GM12878 (cell line): ENCODE measurements at places on chromosomes 1 and 21.

- no peak for DNase-seq
- no peak overlapping the region for H3K4me3 ChIP-seq
- H3K27ac ChIP-seq, result no peak overlapping the region
- H3K27me3 ChIP-seq, result no peaks in the 10 kb centered on the region
- no peaks in the 10 kb centered on the region for H3K36me3 ChIP-seq
- peaks cover 12% of the 10 kb centered on the region for H3K4me1 ChIP-seq
Observed at GRCh38 chr1:866095-866494, 57.6 kb upstream of the SAMD11 start.

DNA sequence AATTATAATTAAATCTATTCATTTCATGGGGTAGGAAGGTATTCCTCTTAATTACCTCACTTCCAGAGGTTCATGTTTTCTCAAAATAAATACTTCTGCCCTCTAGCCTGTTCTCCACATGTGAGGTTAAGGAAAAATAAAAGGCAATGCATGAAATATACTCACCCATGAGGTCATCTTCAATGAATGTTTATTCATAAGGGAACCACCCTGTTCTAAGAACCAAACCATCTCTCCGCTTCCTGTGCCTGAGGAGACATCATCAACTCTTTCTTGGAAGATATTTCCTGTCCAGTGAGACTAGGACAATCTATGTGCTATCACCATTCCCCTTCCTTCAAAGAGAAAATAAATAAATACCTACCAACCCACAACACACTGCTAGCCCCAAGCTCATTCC, 513.7 kb upstream of the PLXNA2 start:
- H3K27ac ChIP-seq, result no peak overlapping the region
- H3K36me3 ChIP-seq, result no peaks in the 10 kb centered on the region
- DNase-seq, result no peak
- no peaks in the 10 kb centered on the region for H3K4me1 ChIP-seq
- H3K27me3 ChIP-seq, result no peaks in the 10 kb centered on the region

DNA sequence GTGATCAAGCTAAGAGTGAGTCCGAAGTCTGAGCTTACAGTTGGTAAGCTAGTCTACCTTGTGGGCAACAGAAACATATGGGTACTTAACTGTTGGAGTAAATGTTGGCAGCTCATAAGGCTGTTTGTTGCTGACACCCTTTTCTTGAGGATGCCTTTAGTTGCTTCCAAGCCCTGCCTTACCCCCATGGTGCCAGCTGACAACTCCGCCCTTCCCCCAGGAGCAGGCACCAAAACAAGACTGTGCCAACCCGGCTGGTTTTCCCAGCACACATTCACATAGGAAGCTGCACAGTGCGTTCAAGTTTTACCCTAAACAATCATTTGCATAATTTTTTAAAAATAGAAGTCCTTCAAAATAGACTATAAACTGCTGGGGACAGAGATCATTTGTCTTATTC, 150.2 kb upstream of the LMO4 start:
- H3K4me3 ChIP-seq, result no peak overlapping the region
- H3K27ac ChIP-seq, result no peak overlapping the region
- no peaks in the 10 kb centered on the region for H3K4me1 ChIP-seq
- H3K27me3 ChIP-seq, result peaks cover 2% of the 10 kb centered on the region; the same call in 1 of the 2 replicates
- DNase-seq, result no peak

DNA sequence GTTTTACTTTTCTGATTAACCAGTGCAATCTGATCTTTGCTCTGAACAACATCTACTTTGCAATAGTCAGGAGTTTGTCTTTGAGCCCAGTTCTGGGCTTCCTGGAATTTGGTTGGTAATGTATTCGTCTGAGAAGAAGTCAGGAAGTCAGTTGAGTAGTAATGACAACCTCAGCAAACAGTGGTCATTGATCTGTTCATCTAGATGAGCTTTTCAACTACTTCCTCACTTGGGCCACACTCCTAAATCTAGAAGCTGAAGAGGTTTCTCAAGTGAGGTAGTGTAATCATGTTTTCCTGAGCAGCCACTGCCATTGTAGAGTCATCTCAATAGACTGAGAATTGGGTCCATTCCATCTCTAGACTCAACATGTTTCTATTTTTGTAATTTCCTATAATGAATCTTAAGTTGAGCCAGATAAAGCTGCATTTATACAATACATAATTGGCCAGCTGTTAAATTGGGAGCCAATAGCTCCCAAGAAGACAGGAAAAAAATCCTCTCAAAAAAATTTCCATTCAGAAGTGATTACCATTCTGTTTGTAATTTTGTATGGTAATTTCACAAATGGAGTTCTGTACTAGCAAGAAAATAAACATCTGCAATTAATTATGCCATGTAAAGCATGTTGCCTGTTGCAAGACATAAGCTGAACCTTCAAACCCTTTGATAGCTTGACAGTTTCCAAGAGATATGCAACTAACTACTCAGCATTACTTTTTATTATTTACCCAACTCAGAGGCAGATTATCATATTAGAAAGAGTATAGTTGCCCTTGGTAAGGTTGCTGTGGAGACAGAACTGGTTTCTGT, 49.6 kb downstream of the WDR64 start:
- H3K27me3 ChIP-seq, result no peaks in the 10 kb centered on the region
- H3K4me1 ChIP-seq, result no peaks in the 10 kb centered on the region
- H3K4me3 ChIP-seq, result no peak overlapping the region
- H3K36me3 ChIP-seq, result no peaks in the 10 kb centered on the region
- H3K27ac ChIP-seq, result no peak overlapping the region

DNA sequence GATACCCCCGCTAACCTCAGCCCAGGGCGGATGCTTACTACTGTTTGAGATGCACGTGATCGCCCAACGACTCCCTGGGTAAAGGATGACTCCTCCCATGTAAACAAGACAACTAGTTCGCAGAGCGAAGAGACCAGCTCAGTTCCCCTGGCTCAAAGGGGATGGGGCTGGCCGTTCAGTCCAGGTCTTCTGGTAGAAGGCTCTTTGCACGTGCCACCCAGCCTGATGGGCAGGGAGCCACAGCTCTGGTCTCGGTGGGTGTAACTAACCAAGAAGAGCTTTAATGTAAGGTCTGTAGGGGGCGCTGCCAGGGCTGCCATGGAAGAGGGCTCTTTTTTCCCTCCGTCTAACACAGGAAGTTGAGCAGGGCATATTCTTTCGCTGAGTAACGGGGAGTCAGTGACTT, 49.4 kb upstream of the PARP1 start:
- H3K4me3 ChIP-seq, result no peak overlapping the region
- H3K4me1 ChIP-seq, result no peaks in the 10 kb centered on the region
- no peak overlapping the region for H3K27ac ChIP-seq
- H3K36me3 ChIP-seq, result no peaks in the 10 kb centered on the region
- no peak for DNase-seq

- no peak overlapping the region for H3K27ac ChIP-seq
- DNase-seq, result no peak
- no peak overlapping the region for H3K4me3 ChIP-seq
- peaks cover 7% of the 10 kb centered on the region; the same call in 1 of the 2 replicates for H3K27me3 ChIP-seq
- H3K36me3 ChIP-seq, result no peaks in the 10 kb centered on the region
- no peaks in the 10 kb centered on the region for H3K4me1 ChIP-seq
Observed at GRCh38 chr1:172704001-172704400, 45.1 kb downstream of the FASLG start.

DNA sequence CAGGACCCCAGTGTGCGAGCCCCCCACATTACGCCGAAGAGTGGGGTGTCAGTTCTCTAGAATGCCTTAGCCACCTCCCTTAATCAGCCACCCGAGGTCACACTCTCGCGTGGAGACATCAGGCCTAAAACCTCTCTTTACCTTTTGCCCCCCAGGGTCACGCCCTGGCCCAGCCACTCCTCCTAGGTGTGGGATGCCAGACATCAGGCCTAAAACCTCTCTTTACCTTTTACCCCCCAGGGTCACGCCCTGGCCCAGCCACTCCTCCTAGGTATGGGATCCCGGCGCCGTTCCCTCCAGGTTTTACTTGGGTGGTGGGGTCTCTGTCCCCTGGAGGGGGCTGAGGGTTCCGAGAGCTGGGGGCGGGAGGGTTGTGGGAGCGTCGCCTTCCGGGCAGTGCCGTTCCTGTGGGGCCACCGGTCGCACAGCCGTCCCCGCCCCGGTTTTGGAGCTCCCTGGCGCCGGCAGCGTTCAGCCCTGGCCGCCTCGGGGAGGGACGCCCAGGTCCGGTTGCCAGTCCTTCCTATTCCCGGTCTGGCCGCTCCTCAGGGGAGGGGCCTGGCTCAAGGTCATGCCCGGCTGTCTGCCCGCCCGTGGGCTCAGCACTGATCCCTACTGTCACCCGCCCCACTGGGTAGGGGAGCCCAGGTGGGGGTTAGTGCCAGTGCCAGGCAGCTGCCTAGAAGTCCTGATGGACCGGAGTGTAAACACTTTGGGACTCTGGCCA, 882 bp downstream of the VPS13D start:
- H3K4me1 ChIP-seq, result no peaks in the 10 kb centered on the region
- peaks cover 1% of the 10 kb centered on the region; the same call in 1 of the 2 replicates for H3K36me3 ChIP-seq
- H3K4me3 ChIP-seq, result peak overlapping the region; percentile 88
- H3K27ac ChIP-seq, result 0 out of 2 replicates have a peak overlapping the region, but pooled peaks have one; percentile 14
- DNase-seq, result no peak
